ENCODE measurements at places on chromosomes 2 and 18.

DNA sequence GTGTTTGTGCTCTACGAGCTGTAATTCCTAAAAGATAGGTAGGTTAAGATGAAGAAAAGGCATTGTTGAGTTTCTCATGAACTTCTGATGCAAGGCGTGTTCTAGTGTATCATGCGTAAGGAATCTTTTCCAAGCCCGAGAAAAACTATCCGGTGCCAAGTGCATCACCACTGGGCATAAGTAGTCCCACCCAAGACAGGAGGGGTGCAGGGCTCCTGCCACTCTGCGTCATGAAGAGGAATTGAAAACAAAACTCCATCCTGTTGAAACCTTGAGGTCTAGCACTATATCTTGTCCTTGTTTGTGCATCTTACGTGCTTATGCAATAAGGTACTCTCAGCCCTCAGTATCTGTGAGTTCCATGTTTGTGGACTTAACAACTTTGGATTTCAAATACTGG is 45.7 kb downstream of the RAB31 start:
- DNase-seq = no peak

DNA sequence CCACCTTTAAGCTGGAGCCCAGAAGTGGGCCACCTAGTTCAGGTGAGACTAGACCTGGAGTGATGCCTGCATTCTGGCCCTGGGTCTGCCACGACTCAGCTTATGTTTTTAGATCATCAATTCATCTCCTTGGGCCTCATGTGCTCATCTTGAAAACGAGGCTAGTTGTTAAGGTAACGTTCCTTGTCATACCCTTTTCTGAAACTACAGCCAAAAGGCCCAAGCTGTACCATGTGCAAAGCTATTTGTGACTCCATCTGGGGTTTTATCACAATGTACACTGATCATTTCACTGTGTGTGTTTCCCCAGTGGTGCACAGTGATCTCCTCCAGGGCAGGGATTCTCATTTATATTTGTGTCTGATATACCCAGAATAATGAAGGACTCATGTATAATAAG is 138.4 kb upstream of the COPS8 start:
- no peak for DNase-seq

DNA sequence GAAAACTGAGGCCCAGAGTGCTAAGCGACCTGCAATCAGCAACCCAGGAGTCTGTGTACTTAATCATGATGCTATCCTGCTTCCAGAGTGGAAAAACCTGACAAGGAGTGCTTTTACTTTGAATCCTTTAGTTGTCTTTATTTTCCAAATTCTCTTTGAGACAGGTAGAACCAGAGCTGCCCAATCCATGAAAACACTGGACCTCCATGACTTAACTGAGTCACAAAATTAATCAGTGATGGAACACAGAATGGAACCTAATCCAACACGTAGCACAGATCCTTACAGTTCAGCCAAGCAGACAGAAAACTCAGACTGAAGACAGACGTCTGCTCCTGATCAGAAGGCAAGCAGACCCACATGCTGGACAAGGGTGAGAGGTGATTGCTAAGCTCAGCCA is 175.6 kb downstream of the BCL11A start:
- DNase-seq = no peak

DNA sequence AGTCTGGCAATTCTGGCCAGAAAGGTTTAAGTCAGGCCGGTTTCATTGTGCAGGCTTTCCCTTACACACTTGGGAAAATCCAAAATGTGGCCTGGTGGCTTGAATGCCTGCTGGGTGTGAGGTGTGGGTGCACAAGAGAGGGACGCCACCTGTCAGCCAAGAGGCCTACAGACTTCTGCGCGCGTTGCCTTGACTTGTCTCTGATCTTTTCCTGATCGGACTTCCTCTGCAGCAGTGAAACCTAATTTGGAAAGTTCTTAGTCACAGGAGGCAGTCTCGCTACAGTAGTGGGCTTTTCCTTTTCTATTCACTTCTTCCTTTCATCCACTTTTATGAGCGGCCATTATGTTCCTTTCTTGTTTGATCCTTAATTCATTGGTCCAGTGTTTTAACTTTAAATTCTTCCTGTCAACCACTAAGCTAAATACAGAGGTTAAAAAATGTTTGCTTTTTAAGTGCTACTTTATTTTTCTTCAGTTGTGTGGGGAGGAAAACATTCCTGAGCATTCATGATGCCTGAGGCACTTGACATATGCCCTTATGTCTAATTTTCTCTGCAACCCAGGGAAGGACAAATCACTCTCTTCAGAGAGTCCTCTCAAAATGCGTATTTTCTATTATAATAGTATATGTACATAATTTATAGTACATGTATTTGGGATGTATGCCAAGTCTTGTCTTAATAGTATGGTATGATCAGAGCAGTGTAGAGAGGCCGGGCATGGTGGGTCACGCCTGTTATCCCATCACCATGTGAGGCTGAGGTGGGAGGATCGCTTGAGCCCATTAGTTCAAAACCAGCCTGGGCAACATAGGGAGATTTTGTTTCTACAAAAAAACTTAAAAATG is 128.9 kb downstream of the WDSUB1 start:
- DNase-seq = no peak

- no peak for DNase-seq
Observed at GRCh38 chr18:41862921-41863320, 92.1 kb upstream of the PIK3C3 start.

- DNase-seq = no peak
Observed at GRCh38 chr2:144414324-144414845, 105.5 kb downstream of the ZEB2 start.

DNA sequence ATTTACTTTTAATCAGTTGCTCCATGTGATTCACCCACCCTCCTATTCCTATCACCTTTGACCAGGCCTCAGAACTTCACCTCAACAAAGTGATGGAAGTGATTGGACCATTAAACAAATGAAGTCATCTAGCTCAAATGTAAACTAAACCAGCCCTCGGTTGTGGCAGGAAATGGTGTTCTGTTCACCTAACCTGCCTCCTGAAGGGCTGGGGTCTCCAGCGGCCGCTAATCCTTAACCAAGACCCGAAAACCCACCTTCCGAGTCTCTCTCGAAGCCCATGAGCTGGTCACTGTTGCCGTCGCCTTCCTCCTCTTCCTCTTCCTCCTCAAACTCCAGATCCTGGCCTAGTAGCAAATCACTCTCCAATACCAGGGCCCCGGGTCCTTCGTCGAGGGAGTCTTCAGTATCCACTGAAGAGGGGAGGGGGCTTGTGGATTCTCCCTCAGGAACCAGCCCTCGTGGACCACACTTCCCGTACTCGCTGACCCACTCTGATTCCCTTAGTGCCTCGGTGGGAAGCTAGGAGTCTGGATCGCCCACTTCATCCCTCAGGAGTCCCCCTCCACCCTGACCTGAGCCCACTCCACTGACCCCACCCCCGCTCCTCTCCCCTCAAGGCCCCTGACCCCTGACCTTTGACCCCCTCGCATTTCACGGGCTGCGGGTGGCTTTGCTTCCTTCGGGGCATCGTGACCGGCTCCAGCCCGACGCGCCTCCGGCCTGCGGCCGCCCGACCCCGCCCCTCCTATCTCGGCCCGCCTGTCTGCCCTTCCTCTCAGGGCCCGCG is 503 bp downstream of the ZNF513 start:
- DNase-seq = no peak

- no peak for DNase-seq
Observed at GRCh38 chr2:70202236-70202806, 11.5 kb upstream of the C2orf42 start.

GRCh38 chr2:88329815-88330603 is 122.5 kb downstream of the FOXI3 start:
- DNase-seq = peak; percentile 50

DNA sequence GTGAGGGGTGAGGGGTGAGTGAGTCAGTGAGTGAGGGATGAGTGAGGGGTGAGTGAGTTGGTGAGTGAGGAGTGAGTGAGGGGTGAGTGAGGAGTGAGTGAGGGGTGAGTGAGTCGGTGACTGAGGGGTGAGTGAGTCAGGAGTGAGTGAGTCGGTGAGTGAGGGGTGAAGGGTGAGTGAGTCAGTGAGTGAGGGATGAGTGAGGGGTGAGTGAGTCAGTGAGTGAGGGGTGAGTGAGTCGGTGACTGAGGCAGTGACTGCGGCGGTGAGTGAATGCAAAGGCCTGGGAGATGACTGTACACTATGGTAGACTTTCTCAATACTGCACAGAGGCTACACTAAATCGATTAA is 16.6 kb downstream of the THAP4 start:
- no peak for DNase-seq

- no peak for DNase-seq
Observed at GRCh38 chr2:19346983-19347618, 11.3 kb downstream of the OSR1 start.

DNA sequence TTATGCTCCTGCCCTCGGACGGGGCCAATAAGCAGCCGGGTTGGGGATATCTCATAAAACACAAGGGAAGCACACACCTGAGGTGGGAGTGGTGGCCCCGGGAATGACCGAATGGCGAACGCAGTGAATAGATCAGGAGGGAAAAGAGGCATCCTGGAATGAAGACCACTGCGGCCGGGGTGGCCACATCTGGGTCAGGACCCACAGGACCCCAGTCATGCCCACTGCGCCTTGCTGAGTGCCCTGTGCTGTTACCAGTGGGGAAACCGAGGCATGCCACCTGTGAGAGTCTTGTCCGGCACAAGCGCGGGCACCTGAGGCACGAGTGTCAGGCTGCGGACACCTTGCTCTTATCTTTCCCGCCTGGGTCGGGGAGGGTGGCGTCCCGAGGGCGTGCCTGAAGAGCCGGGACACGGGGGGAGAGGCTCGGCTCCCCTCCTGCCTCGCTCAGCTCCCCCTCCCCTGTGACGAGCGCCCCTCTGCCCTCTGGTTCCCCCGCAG is 1.6 kb downstream of the PDCD1 start:
- no peak for DNase-seq

- DNase-seq = no peak
Observed at GRCh38 chr2:17252258-17252657, 266.0 kb downstream of the RAD51AP2 start.

GRCh38 chr2:199457147-199458008 is at the start of gene SATB2:
Gene SATB2, minus strand, starts transcription at chr2:199457939. Its CDS starts 1,902 bp downstream, at chr2:199456037.
- DNase-seq = peak; percentile 38

- peak; percentile 70 for DNase-seq
Observed at GRCh38 chr2:188291617-188292347, at the start of gene GULP1. Gene GULP1, plus strand, starts transcription at chr2:188291874. Its CDS starts 185,829 bp downstream, at chr2:188477703.

- no peak for DNase-seq
Observed at GRCh38 chr2:3264010-3264744, 113.4 kb downstream of the EIPR1 start.

GRCh38 chr2:47091118-47091517 is 64.0 kb downstream of the STPG4 start:
- DNase-seq = no peak

GRCh38 chr18:24516261-24516660 is 55.8 kb downstream of the HRH4 start:
- no peak for DNase-seq

DNA sequence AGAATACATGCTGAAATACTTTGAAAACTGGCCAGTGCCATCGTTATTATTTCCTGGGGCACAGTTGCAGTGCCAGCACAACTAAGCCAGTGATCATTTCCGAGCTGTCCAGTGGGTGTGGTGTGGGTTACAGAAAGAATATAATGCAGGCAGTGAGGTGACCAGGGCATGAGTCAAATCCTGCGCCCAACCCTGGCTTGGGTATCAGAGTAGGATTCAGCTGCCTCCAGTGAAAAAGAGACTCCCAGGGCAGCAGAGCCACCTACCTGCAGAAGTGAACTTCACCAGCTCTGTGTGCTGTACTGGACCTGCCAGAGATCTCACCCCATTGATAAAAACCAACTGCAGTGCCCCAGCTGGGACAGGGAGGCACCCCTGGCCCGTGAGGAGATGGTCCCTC is 18.0 kb downstream of the SLC9A2 start:
- DNase-seq = no peak

DNA sequence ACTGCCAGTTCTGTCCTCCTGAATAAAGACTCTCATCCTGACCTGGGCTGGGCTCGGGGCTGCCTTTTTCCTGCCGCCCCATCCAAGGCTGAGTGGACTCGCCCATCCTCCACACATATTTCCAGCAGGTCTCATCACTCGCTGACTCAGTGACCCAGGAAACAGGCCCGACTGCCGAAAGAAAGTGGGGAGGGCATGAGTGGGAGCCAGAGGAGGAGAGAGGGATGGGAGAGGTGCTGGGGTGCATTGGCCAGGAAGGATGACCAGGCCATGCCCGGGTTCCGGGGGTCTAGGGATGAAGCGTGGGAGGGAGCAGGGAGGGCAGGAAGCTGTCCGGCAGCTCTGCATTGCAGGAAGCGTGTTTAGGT is 66.7 kb downstream of the TWIST2 start:
- DNase-seq = no peak

- DNase-seq = no peak
Observed at GRCh38 chr2:201262718-201263117, 2.4 kb downstream of the CASP8 start.

GRCh38 chr2:120559401-120559800 is 176.3 kb upstream of the GLI2 start:
- no peak for DNase-seq

- peak; percentile 60 for DNase-seq
Observed at GRCh38 chr2:88452565-88452905, at the start of gene FOXI3. Gene FOXI3, minus strand, starts transcription at chr2:88452693. Its CDS starts 158 bp downstream, at chr2:88452535.

DNA sequence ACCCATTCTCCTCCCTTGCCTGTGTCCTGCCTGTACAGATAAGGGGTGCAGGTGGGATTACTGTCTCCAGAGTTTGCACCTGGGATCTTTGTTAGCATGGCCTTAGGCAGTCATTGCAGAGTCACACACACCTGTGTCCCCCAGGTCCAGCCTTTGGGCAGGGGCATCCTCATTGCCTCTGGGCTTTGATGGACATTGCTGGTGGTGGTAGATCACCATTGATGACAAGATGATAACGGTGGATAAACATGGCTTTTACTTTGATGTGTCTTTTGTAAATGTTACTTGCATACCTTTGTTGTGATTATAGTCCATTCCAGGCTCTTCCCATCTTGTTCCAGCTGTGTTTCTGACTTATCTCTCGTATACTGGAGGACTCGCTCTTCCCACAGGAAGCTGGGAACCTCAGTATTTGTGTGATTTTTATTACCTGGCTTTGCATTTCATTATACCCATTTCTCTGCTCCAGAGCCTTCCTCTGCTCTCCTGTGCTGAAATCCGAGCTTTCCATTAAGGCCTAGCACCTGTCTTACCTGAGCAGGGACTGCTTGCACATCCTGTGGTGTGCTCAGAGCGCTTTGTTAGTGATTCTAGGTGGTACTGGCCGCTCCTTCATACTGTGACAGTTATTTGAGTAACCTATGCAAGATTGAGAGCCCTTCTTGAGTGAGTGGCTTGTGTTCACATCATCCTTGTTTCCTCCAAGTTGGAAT is 79.2 kb downstream of the PTPRM start:
- no peak for DNase-seq

DNA sequence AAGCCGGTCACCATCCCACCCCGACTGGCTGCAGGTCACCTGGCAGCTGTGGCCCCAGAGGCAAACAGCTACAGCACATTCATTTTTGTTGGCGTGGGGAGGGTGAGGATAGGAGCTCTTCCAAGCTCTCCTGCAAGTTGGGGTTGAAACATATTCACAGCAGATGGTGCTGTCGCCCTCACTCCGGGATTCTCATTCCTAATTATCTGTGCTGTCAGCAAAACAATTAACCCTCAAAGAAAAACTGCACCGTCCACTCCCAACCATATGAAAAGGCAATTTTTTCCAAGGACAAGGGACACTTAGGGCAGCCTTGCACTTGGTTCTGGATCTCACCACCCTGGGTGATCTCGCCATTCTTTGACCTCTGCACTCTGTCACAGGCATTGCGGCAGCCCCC is 68.6 kb downstream of the ZBTB7C start:
- no peak for DNase-seq

All from HEK293T (cell line).